NCI-H1105 (cell line): ENCODE measurements at places on chromosomes 13 and 19.

DNA sequence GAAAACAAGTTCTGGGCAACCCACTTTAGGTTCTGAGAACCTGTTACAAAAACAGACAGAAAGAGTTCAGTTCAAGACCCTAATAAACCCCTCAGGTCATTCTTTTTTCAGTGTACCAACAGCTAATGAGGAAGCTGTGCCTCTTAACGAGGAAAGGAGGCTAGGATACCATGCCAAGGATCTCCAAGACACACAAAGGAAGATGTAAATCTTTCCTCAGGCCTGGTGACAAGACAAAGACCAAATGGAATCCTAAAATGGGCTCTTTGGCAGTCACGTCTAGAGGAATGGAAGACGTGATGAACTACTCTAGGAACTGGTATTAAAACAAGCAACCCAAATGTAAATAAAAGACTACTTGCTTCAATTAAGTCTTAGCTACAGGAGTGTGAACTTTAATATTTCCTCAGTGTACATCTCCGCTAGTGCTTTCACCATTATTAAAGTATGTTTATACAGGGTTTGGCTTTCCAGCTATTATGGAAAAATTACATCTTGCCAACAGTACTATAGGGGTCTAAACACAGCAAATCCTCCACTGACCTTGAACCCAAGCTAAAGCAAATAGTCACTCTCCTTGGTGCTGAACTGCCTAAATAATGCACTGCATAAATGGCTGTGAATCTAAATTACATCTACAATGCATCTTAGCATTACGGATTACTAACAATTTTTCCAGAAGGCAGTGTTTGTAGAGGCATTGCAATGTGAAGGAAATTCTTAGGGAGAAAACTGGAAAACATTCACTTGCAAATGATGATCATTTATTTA is 42.3 kb downstream of the ENOX1 start:
- no peak for DNase-seq

DNA sequence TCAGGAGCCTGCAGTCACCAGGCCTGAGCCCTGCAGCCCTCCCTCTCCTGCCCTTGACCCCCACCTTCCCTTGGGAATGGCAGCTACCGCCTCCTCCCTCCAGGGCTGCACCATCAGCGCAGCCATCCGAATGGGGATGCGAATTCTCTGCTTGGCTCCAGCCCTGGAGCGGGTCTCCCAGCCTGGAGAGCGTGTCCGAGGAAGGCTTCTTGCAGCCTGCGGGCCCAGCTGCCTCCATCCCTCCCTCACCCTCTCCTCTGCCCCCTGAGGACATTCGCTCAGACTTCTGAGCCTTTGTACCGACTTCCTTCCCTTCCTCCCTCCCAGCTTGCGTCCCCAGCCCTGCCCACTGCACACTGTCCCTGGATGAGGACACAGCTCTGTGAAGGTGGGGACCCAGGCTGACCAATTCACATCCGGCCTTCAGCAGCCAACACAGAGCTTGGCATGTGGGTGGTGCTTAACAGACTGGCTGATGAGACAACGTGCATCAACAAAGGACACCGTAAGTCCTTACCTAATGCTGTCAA is 6.0 kb upstream of the NKPD1 start:
- DNase-seq: no peak

DNA sequence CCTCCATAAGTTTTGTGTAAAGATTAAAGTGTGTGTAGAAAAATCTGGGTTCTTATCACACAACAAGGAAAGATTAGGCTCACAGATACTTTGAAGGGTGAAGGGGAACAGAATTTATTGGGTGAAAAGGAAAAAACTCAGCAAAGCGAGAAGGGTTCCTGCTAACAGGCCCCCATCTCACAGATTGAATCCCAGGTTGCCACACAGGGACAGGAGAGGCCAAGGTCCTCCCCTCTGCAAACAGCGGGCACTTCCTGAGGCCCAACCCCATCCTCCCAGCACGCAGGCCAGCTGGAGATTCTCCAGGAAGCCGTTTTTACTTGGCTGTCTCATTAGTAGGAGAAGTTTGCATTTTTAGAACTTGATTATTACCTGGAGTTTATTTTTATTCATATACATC is 15.2 kb upstream of the ERCC5 start:
- DNase-seq: no peak

DNA sequence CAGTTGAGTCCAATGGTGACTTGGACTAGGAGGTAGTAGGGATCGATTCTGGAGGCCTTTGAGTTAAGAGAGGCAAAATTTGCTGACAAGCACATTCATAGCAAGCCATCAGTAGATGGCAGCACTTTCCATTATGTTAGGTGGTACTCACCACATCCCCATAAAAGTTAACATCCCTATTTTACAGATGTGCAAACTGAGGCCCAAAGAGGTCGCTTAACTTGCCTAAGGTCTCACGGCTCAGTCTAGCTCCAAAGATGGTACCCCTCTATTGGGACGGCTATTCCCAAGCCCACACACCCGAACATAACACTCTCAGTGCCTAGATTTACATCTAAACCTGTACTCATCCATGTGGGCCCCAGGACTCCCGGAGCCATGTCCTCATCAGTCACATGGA is 21.5 kb upstream of the FOSB start:
- DNase-seq: no peak

DNA sequence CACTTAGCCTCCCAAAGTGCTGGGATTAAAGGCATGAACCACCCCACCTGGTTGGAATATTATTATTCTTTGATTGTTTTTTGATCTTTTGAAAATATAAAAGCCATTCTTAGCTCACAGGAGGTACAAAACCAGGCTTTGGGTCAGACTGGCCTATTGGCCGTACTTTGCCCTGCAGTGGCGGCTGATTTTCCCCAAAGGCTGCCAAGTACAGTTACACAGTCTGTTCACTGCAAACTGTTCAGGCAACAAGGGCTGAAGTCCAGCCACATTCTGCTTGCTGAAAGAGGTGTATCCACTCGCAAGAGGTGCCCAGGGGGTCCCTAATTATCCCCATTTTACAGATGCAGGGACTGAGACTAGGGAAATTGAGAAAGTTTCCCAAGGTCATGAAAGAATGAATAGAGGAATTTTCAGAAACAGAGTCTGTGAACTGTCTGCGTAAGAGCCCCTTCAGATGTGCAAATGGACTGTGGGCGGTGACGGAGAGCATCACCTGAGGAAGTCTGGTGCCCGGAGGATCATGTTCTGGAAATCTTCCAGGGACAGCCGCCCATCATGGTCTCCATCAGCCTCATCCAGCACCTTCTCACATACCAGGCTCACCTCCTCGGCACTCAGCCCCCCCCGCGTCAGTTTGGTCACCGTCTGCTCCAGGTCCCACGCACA is 9.0 kb downstream of the CIB3 start:
- no peak for DNase-seq

DNA sequence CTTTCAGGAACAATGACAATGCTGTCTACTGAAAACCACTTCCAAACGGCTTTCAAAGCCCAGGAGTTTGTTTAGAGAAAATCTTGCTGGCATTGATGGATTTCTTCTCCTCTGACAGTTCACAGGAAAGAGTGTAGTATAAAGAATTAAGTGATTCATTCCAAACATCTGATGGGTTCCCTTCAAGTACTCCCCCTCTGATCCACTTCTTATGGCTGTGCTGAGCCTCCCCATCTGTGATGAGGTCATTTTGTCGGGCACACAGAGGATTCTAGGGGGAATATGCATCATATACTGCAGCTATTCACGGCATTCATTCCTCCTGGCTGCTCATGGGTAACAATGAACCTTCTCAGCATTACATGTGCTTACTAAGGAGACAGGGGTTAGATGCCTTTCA is 107.9 kb downstream of the RGCC start:
- no peak for DNase-seq

- DNase-seq: peak; percentile 54
These were observed 53.2 kb upstream of the SHKBP1 start for GRCh38 chr19:40523322-40524047.

GRCh38 chr13:35865341-35866240 is 265.6 kb downstream of the DCLK1 start:
- DNase-seq: no peak

DNA sequence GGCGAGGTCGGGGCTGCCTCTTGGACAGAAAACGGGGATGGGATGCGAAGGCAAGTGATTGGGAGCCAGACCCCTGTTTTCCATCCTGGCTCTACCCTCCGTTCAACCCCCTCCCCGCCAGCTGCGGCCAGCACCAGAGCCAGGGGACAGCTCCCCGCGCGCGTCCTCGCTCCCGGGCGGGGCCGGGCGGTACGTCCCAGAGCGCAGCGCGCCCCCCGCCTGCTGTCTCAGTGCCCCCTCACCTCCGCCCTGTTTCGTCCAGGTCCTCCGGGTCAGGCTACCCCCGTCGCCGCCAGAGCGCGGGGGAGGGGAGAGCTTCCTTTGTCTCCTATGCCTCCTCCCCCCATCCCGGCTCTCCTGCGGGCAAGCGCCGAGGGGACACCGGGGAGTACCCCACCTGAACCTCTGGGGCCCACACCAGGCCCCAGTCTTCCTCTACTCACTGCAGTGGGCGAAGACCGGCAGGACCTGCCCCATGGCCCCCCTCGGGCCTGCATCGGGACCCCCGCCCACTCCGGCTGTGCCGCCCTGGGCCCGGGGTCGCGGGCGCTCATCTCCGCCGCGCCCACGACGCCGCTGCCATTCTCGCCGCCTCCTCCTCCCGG is 396 bp downstream of the RTN2 start:
- DNase-seq: peak; percentile 33

GRCh38 chr13:36769126-36769525 is 49.9 kb upstream of the RFXAP start:
- DNase-seq: no peak

GRCh38 chr19:33800012-33800680 is 3.5 kb downstream of the KCTD15 start:
- DNase-seq: no peak

GRCh38 chr13:91904005-91904404 is 505.6 kb downstream of the GPC5 start:
- no peak for DNase-seq

- no peak for DNase-seq
These were observed 464.6 kb downstream of the FGF9 start for GRCh38 chr13:22135446-22135845.

DNA sequence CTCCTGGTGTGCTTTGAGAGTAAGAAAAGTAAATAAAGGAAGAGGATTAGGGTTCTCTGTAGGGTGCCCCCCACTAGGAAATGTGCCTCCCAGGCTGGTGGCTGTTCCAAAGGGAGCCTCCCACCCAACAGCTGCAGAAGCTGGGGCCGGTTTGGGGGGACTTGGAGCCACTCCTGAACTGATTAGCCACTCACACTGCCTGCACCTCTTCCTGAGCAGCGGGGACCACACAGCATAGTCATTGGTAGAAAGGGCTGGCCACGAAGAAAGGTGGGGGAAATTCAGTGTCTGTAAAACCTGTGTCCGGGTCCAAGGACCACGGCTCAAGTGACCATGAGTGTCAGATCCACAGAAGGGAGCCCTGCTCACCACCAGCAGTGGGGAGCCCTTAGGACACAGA is 55.6 kb downstream of the SPACA7 start:
- no peak for DNase-seq

GRCh38 chr19:23917856-23918255 is 3.2 kb downstream of the ZNF726 start:
- DNase-seq: no peak

GRCh38 chr19:1917926-1918325 is 12.7 kb downstream of the ADAT3 start:
- no peak for DNase-seq

DNA sequence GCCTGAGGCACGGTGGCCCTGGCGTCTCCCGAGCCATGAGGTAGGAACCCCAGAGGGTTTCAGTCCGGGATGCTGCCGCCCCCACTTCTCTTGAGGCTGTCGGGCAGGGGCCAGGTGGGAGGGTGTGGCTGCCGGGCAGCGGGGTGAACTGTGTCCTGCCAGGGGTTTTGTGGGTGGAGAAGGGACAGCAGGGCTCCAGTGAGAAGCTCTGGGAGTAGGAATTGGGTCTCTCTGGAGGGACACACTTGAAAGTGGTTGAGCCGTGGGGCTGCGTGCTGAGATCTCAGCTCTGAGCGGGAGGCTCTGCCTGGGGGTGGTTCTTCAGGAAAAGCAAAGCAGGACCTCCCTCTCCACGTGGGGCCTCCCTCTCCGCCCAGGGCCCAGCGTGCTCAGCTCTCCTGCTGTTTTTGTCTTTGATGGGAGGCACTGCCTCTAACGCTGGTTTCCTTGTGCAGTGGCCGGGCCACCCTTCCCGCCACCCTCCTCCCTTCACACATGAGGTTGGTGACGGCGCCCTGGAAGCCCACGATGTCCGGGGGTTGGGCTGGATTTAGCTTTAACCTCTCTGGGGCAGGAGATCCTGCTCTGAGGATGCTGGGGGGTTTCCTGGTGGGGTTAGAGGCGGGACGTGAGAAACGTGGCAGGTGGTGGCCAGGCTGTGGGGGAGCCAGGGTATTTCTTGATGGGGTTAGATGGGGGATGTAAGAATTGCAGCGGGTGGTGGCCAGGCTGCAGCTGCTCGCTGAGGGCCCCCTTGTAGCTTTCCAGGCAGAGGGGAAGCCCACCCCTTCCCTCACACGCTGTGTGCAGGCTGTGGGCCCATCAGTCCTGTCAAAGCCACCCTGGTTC is 15.3 kb upstream of the ZNF554 start:
- no peak for DNase-seq

DNA sequence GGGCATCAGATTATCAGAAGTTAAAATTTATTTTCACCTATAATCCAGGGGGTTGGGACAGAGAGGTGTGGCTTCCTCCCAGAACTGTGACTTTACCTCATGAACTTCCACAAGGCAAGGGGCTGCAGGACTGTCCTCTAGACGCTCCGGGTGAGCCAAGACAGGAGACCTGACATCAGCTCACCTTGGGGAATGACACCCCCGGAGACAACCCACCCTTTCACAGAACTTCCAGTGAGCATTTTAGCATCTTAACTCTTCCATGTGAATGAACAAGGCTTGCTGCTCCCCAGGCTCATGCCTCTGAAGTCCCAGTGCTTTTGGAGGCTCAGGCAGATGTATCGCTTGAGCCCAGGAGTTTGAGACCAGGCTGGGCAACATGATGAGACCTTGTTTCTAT is 29.4 kb upstream of the TFDP1 start:
- DNase-seq: no peak

- DNase-seq: no peak
These were observed 110.2 kb downstream of the STK24 start for GRCh38 chr13:98466634-98467236.

DNA sequence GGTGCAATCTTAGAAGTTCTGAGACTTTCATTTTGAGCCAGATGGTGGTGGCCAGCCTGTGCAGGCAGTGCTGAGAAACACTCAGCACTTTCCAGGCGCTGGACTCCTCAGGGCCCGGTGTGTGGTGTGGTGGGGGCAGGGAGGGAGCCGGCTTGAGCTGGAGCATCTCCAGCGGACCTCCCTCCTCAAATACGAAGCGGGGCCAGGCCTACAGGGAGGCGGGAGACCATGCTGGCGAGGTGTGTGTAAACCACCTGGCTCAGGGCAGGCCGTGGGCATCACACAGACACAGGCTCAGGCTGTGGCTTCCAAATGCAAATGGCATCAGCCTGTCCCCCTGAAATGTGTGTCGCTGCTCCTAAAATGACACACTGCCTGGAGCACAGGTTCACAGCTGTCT is 33.3 kb upstream of the RANBP3 start:
- no peak for DNase-seq
